ENCODE measurements at places on chromosomes 6 and 20. TPM values are rescaled to one million over a fixed set of nuclear protein-coding genes. Genes with fewer than 3 reads are reported as not detected.

DNA sequence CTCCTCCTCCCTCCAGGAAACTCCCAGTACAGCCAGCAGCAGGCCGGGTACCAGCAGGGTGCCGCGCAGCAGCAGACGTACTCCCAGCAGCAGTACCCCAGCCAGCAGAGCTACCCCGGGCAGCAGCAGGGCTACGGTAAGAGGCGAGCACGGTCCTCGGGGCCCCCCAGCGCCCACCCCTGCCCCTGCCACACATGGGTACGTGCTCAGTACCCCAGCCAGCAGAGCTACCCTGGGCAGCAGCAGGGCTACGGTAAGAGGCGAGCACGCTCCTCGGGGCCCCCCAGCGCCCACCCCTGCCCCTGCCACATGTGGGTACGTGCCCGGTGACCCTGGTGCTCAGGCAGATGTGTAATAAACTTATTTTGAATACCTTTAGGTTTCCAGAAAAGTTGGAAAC is 10.2 kb upstream of the MTG2 start:
- DNase-seq: peak; percentile 23

DNA sequence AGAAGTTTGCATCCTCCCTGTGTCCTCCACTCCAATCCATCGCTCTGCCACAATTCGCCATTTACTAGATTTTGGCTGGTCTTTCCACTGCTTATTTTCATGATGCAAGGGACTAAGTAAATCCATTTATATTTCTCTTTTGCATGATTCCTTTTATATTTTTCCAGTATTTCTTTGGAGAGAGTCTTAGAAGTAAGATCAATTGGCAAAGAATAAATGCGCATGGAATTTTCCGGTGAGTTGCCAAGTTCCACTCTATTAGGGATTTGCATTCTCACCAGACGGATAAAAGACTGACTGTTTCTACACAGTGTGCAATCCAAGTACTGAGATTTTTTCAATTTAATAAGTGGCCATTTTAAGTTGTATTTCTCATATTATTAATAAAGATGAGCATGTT is 91.7 kb upstream of the PHACTR3 start:
- no peak for DNase-seq

- DNase-seq: no peak
These were observed 44.0 kb downstream of the B4GALT5 start for GRCh38 chr20:49669601-49670189.

DNA sequence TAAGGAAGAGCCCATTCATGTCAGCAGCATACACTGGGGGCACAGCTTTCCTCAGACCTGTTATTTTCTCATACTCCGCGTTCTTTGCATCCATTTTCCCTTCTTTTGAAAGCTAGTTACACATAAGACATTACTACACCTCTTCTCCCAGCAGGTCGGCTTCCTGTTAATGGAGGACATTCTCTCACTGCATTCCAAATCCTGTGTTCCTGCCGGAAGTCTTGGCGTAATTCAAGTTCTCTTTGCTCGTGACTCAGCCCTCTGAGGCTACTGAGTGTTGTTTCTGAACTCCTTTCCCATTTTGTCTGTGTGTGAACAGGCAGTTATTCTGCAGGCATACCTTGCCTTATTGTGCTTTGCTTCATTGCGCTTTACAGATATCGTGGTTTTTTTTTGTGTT is 97.5 kb upstream of the ZBTB24 start:
- no peak for DNase-seq

DNA sequence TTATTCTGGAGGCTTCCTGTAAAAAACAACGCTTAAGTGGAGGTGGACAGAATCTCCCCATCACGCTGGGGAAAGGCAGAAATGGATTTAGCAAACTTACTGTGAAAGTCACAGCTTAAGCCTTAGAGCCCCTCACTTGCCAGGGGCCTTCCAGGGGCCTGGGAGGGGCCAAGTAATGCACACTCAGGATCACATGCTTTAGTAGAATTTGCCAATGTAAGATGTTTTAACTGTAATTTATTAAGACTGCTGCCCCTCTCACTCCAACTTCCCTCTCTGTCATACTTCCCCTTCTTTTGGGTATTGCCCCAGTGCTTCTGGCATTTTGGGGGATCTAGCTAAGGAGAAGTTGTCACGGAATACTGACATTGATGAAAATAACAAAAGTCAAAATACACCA is 12.6 kb upstream of the ADA start:
- no peak for DNase-seq

PNPLA1 gene
- total RNA-seq: not detected

SYCP2 gene
- 1.4 TPM for total RNA-seq

BPIFB1 gene
- not detected for total RNA-seq

CENPW gene
- total RNA-seq: 1.1 TPM

HLA-DMA gene
- 20.0 TPM for total RNA-seq
